ENCODE measurements at places on chromosomes 13 and 19.

DNA sequence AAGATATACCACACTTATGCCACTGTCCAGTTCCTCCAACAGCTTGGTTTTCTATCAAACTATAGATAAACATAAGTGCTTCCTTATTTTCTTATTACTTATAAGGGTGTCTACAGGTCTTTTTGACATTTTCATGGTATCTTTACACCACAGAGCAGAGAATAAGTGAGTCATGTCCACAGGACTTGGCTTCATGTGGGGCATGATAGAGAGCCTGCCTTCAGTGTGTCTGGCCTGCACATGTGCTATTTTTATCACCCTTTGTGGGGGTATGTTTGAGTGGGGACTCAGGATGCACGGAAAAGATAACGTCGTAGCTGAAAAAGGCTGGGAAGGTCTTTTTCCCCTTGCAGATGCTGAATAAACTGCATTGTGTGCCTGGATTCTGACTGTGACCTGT, 8.1 kb upstream of the STOML3 start:
- peak; percentile 84 for DNase-seq

GRCh38 chr19:38175422-38175821, 48.6 kb downstream of the DPF1 start:
- no peak for DNase-seq

DNA sequence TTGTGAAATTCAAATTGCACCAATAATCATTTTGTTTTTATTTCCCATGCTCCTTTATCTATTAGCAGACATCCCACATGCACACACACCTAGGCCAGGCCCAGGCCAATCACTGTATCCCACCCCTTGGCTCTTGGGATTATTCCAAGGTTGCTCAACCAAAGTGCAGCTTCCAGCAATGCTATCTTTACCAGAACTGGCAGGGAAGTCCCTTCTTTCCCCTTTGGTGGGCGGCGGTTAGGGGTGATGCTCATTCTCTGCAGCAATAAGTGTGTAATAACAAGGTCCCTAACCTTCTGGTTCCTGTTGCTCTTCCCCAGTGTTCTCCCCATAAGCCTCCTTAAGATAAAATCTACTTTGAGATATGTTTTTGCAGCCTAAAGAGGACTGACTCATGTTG, 18.3 kb upstream of the KCTD12 start:
- no peak for DNase-seq

- peak; percentile 67 for DNase-seq
Observed at GRCh38 chr19:16899566-16900075, 10.8 kb downstream of the F2RL3 start.

GRCh38 chr19:4319067-4319718, 14.8 kb downstream of the FSD1 start:
- DNase-seq, result no peak

- DNase-seq, result no peak
Observed at GRCh38 chr13:98515818-98516465, 61.0 kb downstream of the STK24 start.

- DNase-seq, result no peak
Observed at GRCh38 chr19:46963093-46963734, 56.4 kb upstream of the NPAS1 start.

- DNase-seq, result no peak
Observed at GRCh38 chr13:80033951-80034350, 307.0 kb downstream of the SPRY2 start.

- DNase-seq, result no peak
Observed at GRCh38 chr13:73521290-73521624, 462.5 kb downstream of the KLF5 start.

GRCh38 chr13:110023729-110024644, 237.6 kb upstream of the IRS2 start:
- no peak for DNase-seq

DNA sequence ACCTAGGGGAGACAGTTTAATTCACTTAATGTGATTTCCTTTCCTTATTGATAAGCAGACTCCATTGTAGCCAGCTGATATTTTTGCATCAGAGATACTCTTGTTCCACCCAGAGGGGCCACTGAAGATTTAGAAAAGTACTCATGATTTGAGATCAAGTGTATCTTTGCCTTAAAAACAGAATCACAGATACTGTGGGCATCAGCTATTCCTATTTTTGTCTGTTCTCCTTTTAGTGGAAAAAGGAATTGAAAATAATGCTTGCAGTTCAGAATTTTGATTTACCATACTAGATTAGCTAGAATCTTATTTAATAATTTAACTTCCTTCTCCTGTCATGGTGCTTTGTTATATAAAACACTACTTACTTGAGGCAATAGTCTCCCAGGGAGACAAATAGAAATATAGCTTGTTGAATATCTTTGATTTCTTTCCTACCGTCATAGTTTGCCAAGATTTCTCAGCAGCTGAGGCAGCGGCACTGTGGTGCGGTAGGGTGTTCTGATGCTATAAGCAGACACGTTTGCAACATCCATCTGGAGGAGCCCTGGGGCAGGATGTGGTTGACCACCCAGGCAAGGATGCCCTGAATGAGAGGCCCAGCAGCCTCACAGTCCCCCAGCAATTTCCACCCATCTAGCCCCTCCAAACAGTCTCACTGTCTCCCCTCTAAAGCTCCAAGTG, 47.0 kb upstream of the RAP2A start:
- no peak for DNase-seq
